ENCODE measurements at places on chromosomes 4 and X.
A peak's percentile ranks its signal among the peaks of the same experiment; 100 is the strongest.

DNA sequence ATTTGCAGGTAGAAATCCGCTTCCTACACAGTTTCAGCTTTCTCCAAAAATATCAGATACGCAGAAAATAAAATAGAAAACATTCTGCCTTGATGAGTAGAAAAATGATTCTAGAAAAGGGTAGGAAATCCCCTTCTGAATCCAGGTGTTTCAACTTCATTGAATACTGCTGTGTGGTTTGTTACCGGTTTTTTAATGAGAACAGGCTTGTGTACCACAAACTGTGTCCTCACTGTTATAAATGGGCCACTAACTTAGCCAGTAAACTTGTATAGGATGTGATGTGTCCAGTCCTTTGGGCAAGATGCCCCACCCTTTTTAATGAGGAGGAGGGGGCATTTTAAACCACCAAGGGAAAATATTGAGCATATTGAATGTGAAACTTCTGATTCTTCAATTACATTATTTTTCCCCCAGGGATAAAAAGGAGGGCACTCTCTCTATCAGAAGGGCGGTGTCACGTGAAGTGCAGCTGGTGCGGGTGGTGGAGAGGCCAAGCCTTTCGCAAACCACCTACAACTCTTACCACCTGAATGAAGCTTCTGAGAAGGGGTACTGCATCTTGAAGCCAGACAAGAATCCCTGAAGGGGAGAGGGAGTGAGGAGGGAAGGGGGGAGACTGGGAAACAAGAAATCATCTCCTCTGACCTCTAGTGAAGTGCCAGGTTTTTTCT, 4.5 kb downstream of the CXXC4 start:
- DNase-seq = no peak

DNA sequence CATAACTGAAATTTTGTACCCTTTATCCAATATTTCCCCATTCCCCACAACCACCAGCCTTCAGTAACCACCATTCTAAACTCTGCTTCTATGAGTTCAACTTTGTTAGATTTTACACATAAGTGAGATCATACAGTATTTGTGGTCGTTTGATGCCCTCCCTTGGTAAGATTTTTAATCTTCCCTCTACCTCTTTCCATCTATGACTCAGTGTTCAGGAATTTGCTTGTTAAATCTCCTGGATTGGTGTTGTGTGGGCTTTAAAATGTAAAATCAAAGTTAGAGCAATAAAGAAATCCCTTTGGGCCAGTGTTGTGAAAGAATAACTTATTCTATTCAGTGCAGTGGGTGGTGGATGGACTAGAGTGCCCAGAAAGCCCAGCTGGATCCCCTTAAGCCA, 37.4 kb downstream of the SLC16A2 start:
- DNase-seq = no peak

DNA sequence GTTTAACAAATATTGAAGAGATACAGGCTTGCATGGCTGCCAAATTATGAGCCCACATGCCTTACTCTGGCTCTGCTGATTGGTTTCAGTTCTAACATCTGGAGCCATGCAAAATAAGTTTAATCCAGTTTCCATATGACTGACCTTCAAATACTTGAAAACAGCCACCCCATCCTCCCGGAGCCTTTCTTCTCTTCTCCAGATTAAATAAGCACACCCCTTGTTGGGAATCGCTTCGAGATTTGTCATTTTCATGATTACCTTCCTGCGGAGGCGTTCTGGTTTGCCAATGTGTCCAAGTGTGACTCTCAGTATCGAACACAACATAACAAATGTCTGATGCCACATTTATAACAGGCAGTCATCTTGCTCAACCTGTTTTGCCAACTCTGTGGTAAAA, 101.6 kb upstream of the JADE1 start:
- no peak for DNase-seq

DNA sequence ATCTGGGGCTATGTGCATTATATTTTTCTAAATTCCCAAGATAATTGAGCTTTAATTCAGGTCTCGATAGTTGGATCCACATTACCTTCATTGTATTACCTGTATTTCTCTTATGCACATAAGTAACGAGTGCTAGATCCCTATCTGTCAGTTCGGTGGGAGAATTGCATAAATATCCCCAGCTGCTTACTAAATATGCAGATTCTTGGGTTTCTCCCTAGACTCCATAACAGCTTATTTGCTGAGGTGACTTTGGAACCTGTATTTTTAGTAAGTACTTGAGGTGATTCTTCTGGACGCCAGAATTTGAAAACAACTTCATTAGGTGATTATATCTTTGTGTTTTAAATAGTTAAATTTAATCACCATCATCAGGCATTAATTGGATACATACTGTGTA, 15.0 kb downstream of the UGT8 start:
- DNase-seq = no peak

GRCh38 chr4:52057196-52057595, 6.1 kb downstream of the SPATA18 start:
- DNase-seq = peak; percentile 77

DNA sequence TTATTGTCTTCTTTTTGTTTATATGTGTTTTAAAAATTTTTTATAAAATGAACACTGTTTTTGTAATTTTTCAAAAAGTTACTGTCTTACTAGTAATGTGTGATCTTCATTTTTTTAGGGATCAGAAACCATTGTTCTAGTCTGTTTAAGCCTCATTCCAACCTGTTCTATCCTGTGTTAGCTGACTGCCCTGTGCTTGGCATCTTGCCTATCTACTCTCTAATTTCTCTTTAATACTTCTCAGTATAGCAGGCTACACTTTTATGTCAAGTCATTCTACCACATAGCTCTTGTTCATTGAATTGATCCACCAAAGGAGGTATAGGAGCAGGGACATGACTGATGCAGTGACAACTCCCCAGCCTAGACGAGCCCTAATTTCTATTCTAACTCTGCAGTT, 70.2 kb upstream of the PLS3 start:
- no peak for DNase-seq

- DNase-seq = no peak
Observed at GRCh38 chr4:3082925-3083515, 8.5 kb downstream of the HTT start.

DNA sequence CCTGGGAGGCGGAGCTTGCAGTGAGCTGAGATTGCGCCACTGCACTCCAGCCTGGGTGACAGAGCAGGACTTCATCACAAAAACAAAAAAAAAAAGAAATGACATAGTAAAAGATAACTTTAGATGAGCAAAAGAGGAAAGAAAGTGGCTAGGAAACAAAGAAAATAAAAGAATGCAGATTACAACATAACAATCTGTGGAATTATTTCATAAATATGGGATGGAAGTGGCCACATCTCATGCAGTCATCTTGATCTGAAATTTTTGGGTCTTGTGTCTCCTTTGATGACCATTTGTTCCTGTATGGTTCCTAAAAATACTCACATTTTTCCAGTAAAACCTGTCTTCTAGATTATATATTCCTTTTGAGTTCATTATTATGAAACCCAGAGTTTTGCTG, 271.4 kb downstream of the SPRY1 start:
- no peak for DNase-seq

- no peak for DNase-seq
Observed at GRCh38 chr4:5389756-5390310, 318.5 kb downstream of the EVC2 start.

DNA sequence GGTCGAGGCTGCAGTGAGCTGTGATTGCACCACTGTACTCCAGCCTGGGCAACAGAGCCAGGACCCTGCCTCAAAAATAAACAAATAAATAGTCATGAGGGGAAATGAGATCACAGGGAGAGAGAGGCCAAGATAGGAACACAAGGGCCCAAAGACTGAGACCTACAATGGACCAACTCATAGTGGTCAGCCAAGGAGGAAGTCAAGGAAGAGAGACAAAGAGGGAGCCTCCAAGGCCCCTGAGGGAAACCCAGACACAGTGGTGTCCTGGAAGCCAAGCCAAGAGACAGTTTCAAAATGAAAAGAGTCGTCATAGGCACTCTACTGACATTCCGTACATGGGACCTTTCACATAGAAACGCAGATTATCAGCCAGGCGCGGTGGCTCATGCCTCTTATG, 153.3 kb downstream of the BCOR start:
- DNase-seq = no peak

DNA sequence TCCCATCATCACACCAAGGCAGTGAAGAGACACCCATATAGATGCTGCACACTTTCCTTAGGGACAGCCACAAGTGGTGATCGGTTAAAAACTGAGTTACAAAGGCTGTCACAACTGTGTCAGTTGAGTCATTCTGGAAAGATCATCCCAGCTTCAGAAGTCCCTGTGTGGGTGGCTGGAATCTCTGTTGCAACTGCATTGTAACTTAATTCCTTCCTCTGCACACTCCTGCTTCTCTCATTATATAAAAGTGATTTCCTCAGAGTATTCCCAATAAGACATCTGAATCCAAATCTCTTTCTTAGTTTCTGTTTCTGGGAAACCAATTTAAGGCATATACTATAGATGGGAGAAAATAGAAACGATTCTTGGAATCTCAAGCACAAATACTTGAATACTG, 88.1 kb downstream of the FSTL5 start:
- DNase-seq = peak; percentile 1

- DNase-seq = peak; percentile 62
Observed at GRCh38 chr4:38819569-38819968, 15.0 kb upstream of the TLR1 start.

GRCh38 chr4:105415281-105415744, 58.5 kb downstream of the PPA2 start:
- no peak for DNase-seq

- DNase-seq = no peak
Observed at GRCh38 chrX:110944311-110944750, 148.7 kb upstream of the CHRDL1 start.

- DNase-seq = no peak
Observed at GRCh38 chr4:13990596-13991589, 363.4 kb upstream of the BOD1L1 start.

DNA sequence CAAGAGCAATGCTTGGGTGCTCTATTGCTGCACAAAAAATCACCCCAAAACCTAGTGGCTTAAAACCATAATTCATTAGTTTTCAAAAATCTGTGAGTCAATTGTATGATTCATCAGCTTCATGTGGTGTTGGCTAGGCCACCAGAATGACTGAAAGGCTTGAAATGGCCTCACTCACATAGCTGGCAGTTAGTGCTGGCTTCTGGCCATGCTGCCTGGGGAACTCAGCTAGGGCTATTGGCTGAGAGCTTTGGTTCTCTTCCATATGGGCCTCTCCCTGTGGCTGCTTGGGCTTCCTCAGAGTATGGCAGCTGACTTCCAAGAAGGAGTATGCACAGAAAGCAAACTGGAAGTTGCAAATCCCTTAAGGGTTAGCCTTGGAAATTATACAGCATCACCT, 3.1 kb upstream of the MTMR1 start:
- DNase-seq = peak; percentile 53

- DNase-seq = no peak
Observed at GRCh38 chr4:152258804-152259708, 276.8 kb downstream of the FBXW7 start.

- peak; percentile 23 for DNase-seq
Observed at GRCh38 chrX:3549411-3549911, 164.0 kb downstream of the PRKX start.

DNA sequence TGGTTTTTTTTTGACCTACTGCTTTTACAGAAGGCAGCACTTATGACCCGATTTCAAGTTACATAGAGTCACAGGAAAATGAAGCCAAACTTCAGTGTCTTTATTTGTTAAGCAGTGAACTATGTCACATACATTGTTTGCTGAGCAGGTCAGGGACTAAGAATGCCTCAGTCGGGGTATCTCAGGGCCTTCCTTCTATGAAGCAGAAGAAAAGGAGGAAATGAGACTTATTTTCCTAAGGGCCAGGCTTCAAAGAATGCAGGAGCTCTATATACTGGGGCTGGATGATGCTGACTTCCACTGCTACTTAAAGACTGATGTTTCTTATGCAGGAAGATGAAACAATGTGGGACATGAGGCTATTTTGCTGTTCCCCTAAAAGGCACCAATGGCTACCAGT, 558.4 kb upstream of the IGFBP7 start:
- DNase-seq = no peak

DNA sequence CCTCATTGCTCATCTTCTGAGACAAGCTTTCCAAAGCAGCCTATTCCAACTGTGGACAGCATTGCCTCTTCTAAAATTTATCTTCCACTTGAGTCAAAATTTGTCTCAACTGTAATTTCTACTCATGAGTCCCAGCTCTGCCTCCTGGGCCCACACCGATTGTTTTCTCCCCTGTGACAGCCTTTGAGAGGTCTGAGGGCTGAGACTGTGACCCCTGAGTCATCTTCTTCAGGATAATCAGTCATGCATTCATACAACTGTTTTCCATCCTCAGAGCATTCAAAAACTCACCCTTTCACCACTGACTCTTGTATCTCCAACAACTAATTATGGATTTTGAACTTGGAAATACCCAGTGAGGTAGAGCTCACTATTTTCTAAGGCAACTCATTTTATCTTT, 228.1 kb downstream of the EDA2R start:
- DNase-seq = no peak

GRCh38 chrX:144253356-144253755, 369.5 kb downstream of the UBE2NL start:
- no peak for DNase-seq

DNA sequence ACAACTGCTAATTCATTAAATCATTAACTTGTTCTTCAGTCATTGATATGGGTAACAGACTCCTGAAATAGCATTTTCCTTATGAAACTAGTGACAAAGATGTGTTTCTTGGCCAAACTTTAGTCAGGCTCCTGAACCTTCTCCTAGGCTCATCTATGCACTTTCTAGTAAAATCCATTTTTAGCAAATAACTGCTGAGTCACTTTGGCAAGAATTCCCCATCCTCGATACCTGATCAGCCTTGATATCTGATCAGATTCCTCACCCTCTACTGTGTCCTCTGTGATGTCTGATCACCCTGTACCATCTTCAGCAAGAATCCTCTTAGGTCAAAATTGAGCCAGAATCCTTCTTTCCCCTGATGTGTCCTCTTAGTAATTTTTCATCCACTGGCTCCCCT, 161.2 kb upstream of the TAPT1 start:
- no peak for DNase-seq

DNA sequence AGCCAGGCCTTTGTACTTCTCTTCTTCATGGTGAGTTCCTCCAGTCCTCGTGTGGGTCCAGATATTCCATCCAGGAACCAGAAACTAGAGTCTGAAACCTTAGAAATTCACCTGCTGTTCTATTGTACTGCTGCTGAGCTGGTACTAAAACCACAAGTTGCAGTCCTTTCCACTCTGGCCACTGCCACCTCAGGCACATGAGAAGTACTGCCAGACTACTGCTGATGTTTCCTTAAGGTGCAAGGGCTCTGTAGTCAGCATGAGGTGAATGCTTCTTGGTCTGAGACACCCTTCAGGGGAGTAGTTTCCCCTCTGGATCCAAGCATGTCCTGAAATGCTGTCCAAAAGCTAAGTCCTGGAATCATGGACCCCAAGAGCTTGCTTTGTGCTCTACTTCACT, 399.6 kb upstream of the CT83 start:
- DNase-seq = no peak

Data from inflammatory macrophage treated with lipopolysaccharide for 4 hours (primary cell).